ENCODE measurements at places on chromosomes 3 and 15.

- peak; percentile 25 for DNase-seq
These were observed 58.1 kb upstream of the FOXP1 start for GRCh38 chr3:71641674-71642073.

- DNase-seq = no peak
These were observed 808 bp downstream of the RBM6 start for GRCh38 chr3:49940667-49941249.

- DNase-seq = no peak
These were observed 24.5 kb upstream of the RTP4 start for GRCh38 chr3:187343670-187344069.

GRCh38 chr15:89963301-89964231, 37.6 kb upstream of the ZNF710 start:
- DNase-seq = no peak

DNA sequence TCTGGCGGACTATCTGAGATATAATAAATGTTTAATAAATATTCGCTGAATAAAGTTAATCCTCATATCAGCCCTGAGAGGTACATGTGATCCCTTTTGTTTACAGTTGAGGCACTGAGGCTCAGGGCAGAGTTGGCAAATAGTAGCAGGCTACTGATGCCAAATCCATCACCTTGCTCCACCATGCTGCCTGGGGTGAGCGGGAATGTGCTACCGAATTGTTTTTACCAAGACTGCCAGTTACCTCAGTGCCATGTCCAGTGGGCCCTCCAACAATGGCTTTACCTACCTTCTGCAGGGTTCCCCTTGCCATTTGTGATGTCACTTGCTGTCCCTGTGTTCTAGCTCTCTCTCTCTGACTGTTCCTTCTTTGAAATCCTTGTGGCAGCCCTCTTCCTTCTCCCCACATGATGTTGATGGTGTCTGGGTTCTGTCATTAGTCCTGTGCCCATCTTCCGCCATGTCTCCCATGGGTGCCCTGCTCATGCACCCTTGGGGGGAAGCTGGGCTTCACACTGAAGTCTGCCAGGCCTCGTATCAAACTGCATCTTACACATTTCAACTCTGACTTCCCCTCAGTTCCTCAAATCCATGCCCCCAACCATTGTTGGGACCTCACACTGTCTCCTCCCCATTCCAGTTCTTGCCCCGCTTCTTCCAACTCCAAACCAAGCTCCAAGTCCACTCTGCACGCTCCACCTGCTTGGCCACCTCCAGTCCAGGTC, 35.4 kb downstream of the SLCO2A1 start:
- no peak for DNase-seq

GRCh38 chr3:149619136-149619535, 38.7 kb downstream of the WWTR1 start:
- no peak for DNase-seq

GRCh38 chr15:89179966-89180875, 41.2 kb downstream of the RLBP1 start:
- peak; percentile 85 for DNase-seq

DNA sequence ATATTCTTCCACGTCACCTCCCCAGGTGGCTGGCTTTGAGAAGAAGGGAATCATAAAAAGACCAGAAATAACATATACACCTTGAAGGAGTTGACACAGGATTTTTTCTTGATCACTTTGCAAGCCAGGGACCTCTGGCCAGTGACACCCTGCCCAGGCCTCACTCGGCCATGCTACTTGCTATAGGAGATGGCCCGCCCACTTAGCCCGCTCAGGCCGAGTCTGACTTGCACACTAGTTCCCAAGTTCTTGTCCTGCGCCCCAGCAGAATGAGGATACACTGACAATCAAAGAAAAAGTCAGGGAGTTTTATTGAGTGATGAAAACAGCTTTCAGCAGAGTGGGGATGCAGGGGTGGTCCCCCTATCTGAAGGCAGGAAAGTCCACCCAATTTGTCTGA, 1046.1 kb upstream of the CFAP20DC start:
- DNase-seq = no peak

- DNase-seq = no peak
These were observed 27.8 kb downstream of the GAP43 start for GRCh38 chr3:115651087-115651486.

DNA sequence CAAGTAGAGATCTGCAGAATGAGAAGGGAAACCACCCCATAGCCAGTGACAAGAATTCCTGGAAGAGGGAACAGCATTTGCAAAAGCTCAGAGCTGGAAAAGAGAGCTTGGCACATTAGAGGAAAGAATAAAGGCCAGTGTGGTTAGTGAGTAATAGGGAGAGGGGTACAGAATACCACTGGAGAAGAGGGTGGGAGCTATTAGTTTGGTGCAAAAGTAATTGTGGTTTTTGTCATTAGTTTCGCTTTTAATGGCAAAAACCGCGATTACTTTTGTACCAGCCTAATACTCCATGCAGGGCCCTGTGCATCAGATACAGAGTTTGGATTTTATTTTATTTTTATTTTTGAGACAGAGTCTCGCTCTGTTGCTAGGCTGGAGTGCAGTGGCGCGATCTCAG, 9.8 kb downstream of the SLC24A1 start:
- no peak for DNase-seq

DNA sequence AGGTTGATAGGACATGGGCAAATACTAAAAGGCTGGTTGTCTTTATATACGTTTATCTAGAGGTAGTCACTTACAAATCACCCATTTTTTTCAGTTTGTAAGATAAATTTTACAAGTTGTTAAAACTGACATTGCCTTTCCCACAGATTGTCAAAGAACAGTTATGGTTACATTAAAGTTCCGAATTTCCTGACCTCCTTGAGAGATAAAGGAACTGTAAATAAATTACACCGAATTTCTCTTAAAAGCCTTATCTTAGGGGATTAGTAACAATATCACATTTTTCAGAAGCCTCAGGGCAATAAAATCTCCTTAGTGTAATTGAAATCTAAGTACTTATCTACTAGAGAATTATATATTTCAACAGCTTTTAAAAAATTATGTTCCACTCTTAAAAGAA, 49.5 kb downstream of the ZPLD1 start:
- no peak for DNase-seq

DNA sequence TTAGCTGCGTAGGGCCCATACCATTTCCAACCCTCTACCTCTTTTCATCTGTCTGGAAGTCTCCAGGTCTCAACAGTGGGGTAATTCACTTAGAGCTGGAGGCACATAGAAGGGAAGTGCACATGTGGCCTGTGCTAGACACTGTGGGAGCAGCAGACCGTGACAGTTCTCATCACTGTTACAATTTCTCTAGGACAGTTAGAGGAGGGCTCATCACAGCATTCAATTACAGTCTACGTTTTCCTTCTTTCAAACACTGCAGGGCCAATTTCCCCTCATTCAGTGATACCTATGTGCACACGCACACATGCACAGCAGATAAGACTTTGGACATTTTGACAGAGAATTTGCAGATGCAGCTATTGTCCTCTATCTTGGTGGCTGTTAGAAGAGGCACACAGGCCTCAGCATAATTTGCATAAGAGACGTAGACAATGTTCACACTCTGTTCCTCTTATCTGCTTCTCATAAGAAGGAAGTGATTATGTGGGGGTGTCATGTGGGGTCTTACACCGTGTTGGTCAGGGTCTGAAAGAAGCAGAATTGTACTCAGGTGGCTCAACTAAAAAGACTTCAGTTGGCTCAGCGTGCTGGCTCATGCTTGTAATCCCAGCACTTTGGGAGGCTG, 12.6 kb upstream of the HRG start:
- no peak for DNase-seq

DNA sequence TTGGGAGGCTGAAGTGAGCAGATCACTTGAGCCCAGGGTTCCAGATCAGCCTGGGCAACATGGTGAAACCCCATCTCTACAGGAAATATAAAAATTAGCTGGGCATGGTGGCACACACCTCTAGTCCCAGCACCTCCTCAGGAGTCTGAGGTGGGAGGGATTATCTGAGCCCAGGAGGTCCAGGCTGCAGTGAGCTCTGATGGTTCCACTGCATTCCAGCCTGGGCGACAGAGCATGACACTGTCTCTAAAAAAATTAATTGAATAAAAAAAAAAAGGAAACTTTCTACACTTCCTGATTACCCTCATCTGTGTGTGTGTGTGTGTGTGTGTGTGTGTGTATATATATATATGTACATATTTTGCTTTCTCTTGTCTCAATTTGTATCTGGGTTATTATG, 31.4 kb downstream of the DIPK2A start:
- no peak for DNase-seq

GRCh38 chr3:25166016-25166415, 262.0 kb upstream of the RARB start:
- no peak for DNase-seq

Data from activated CD8-positive, alpha-beta T cell treated with anti-CD3 and anti-CD28 coated beads for 36 hours (primary cell).